ENCODE measurements at places on chromosomes 3 and 15.
A peak's percentile ranks its signal among the peaks of the same experiment; 100 is the strongest.

GRCh38 chr3:58029842-58030584 lies 21.8 kb downstream of the FLNB start:
- DNase-seq: no peak

- DNase-seq: no peak
Observed at GRCh38 chr15:26870346-26870745, 3.5 kb downstream of the GABRA5 start.

DNA sequence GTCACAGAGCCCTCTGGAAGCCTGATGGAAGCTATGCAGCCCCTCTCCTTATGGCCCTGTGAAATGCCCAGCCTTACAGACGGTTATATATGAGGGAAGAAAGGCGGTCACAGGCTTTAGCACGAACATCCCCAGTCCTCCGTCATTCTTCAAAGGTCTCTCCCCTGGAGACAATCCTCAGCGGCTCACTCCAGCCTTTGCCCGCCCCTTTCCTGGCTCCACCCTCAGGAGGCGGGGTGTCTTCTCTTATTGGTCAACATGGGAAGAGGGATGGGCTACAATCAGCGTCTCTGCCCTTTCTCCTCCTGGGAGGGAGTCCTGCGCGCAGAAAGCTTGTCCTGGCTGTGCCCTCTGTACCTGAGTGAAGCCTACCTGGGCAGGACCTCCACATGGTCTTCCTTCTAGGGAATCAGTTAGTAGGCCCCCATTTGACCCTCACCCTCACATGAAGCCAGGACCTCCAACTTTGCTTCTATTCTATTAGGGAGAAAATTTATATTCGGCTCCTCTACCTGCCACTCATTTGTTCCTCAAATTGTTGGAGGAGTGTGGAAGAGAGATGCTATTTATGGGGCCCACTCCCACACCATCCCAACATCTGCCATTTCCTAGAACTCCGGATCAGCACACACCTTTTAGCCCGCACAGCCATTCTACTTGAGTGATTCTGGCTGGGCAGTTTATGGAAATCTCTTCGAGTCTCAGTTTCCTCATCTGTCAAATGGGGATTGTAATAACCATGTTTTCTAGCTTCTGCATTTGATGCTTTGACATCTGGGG lies 112.9 kb upstream of the SLC6A11 start:
- peak; percentile 87 for DNase-seq

GRCh38 chr3:13161771-13162535 lies 88.7 kb upstream of the IQSEC1 start:
- peak; percentile 36 for DNase-seq

- no peak for DNase-seq
Observed at GRCh38 chr15:49823987-49824774, 203.3 kb downstream of the DTWD1 start.

- peak; percentile 29 for DNase-seq
Observed at GRCh38 chr3:177337541-177338331, 140.5 kb upstream of the TBL1XR1 start.
